Stimulated activated CD4-positive, alpha-beta T cell treated with anti-CD3 and anti-CD28 coated beads, Interleukin-15, amount 100 ng/mL, for 24 hours (primary cell): ENCODE measurements at places on chromosomes 2 and 18.

GRCh38 chr2:105977212-105977611, 216.9 kb downstream of the UXS1 start:
- DNase-seq = peak; percentile 45

GRCh38 chr2:55047677-55048299, 2.5 kb downstream of the RTN4 start:
- DNase-seq = no peak

DNA sequence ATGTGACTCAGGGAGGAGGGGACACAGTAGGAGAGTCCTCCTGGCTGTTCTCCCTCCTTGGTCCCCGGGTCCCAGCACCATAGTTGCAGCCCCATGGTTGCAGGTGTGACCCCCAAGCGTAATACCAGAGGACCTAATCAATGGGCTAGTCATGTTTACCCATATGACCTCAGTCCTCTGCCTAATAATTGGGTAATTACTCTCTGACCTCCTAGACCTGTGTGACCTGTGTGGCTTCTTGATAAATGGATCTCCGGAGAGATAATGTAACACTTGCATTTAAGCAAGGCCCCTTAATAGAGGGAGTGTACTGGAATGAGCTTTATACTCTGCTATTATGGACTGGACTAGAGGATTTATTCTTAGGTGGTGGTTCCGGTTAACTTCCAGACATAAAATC, 32.2 kb upstream of the GMCL1 start:
- DNase-seq = no peak

DNA sequence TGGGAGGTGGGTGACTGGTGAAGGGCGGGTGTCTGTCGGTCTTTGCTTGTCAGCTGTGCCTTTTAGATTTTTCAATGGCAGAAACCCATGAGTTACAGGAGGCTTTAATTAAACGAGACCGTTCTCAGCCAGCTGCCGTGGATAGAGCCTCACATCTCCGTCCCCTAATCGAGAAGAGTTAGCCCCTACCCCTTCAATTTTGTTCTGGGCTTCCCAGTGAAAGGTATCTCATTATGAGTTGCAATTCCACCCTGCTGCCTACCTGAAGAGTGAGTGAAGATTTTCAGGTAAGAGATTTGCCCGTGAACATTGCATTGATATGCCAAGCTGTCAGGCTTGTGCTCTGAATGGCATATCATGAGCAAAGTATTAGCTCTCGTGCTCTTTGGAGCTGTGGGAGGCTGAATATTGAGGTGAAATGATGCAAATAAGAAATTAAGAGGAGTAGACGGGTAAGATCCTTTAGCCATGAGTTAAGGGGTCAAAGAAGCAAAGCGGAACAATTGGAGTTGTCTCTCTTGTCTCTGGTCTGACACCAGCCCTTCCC, 118.7 kb upstream of the MSTN start:
- no peak for DNase-seq

DNA sequence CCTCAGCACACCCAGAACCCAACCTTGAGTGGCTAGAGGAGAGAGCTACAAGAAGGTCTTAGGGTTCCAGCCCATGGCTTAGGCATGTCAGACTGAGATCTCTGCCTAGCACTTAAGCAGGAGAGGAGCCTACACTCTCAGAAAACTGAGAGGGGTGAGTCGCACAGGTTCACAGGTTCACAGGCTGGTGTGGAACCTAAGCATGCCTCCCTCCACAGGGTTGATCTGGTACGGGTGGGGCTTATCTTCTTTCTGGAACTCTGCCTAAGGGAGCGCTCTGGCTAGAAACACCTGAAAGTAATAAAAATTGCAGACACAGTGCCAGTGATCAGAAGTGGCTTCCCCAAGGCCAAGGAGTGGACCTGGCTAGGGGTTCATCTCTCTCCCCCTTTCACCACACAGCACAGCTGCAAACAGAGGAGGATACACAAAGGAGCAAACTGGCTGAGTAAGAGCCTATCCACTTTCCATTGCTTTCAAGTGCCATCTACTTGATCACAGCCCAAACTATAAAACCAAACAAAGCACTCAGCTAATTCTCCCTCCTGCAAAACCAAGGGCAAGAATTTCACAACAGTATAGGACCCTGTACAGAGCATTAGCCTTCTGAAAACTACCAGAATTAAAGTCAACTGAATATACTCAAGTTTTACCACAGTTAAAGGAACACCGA, 481.9 kb upstream of the SETBP1 start:
- DNase-seq = no peak

- no peak for DNase-seq
These were observed 37.2 kb downstream of the AGPS start for GRCh38 chr2:177429688-177430325.

GRCh38 chr18:31244771-31245394, 73.1 kb upstream of the DSG1 start:
- no peak for DNase-seq

DNA sequence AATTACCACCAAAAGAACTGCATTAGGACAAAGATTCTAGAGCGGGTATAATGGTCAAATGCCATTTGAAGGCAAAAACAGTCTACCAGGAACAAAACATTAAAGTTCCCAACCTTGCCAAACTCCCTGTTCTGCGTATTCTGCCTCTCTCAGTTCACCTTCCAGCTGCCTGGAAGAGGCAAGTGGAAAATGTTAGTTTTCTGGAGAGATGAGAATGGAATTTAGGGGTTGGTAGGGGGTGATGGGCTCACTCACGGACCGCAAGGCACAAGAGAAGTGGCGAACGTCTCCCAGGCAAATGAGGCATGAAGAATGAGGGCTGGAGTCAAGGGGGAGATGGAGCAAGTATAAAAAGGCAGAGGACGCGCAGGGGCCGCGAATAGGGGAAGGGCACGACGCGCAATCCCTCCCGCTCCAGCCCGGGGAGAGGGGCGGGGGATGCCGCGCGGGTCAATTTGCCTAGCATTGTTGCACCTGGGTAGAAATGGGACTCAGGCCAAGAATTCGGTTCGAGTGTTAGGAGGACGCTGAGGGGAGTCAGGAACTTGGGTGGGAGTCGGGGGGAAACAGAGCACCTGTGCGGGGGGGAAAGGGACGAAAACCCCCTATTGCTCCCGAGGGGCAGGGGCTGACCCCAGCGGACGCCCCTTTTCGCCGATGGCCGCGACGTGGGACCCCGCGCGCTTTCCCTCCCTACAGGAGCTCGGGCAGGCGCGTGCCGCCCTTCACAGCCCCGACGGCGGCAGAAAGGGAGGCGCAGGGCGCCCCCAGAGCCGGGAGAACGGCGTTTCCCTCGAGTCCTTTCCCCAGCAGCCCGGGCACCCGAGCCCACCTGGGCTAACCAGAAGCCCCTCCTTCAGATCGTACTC, 573 bp downstream of the PAIP2B start:
- DNase-seq = peak; percentile 46

GRCh38 chr2:109660046-109660860, 46.1 kb downstream of the SOWAHC start:
- no peak for DNase-seq

- no peak for DNase-seq
These were observed 81.9 kb upstream of the UXS1 start for GRCh38 chr2:106275971-106276370.

DNA sequence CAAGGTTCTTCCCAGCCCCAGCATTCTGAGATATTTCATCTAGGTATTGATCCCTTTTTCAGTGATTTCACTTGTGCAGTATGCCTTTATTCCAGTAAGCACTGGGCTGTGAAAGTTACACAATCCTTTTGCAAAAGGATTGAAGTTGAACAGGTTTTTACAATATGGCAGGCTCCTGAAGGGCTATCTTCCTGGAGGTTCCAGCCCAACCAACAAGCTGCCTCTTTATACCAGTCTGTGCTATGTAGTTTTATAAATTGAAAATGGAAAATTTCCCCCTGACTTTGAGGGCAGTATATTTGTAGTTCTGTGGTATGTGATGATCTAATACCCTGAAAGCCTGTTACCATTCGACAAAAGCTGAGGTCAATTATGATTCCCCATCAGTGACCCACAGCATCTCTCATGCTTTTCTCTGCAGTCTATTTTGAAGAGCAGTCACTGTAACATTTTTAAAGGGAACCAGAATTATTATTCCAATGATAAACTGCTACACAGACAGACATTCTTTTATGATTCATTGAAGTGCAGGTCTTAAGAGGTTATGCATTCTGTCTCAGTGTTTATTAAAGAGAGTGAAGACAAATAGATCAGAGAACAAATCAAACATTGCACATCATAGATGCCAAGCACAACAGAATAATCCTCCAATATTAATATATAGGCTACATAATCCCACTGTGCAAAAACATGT, 35.2 kb upstream of the STPG4 start:
- no peak for DNase-seq

DNA sequence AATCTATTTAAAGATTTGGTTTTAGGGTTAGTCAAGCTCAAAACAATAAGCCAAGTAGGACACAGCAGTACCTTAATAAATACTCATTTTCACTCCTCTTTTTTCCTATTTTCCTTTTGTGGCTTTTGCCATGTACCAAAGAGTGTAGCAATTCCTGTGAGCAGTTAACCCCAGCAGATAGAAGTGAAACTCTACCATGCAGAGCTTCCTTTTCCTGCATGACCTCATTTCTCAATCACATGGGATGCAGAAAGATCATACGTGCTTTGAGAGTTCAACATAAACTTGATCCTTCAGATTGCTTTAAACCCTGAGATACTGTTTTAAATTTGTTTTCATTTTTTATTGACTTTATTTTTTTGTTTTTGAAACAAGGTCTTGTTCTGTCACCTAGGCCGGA, 99.1 kb upstream of the ARHGAP15 start:
- DNase-seq = no peak

DNA sequence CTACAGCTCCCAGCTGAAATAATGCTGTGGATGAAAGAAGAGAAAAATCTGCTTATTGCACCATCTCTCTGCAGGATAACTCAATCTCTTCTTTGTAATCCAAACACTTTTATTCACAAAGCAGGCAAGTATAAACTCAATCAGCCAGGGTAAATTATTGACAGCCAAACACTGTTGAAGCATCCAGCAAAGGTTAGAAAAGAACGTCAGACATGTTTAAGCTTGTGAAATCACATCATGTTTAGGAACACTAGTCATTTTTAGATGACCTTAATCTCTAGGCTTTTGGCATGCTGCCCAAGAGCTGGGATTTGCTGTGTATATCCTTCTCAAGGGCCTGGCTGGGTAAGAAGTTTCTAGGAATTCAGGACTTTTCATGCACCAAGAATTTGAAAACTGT, 1148.1 kb upstream of the FANCL start:
- DNase-seq = no peak

DNA sequence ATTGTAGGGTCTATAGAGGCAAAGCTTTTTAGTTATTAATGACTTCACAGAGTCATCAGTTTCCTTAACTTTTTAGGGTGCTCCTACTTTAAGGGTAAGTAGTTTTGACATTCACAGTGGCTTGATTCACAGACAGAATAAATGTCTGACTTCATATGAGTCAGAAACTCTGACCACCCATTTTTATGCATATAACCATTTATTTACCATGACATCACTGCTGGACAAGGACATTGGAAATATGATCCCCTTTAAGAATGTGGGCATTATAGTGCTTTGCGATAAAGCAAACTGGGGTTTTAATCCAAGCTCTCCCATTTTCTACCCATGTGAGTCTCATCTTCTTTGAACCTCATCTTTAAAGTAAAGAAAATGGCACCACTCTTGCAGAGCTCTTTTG, 162.0 kb upstream of the MC4R start:
- DNase-seq = no peak

- no peak for DNase-seq
These were observed 57.6 kb downstream of the CRIM1 start for GRCh38 chr2:36413218-36413617.

DNA sequence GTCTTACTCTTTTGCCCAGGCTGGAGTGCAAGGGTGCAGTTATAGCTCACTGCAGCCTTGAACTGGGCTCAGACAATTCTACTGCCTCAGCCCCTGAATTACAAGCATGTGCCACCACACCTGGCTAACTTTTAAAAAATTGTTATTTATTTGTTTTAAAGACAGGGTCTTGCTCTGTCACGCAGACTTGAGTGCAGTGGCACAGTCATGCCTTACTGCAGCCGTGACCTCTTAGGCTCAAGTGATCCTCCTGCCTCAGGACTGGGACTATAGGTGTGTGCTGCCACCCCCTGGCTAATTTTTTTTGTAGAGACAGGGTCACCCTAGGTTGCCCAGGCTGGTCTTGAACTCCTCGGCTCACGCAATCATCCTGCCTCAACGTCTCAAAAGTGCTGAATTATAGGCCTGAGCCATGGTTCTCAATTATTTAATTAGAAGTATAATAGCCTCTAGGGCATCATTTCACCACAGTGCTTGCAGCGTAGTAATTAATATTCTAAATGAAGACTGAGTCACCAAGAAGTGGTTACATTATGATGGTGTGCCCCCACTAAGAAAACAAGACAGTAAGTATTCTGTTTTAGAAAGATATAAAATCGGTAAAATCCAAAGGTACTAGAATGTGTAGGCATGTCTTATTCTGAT, 69.6 kb downstream of the EML4 start:
- peak; percentile 53 for DNase-seq

- no peak for DNase-seq
These were observed 8.5 kb downstream of the MEIS1 start for GRCh38 chr2:66443186-66443978.

DNA sequence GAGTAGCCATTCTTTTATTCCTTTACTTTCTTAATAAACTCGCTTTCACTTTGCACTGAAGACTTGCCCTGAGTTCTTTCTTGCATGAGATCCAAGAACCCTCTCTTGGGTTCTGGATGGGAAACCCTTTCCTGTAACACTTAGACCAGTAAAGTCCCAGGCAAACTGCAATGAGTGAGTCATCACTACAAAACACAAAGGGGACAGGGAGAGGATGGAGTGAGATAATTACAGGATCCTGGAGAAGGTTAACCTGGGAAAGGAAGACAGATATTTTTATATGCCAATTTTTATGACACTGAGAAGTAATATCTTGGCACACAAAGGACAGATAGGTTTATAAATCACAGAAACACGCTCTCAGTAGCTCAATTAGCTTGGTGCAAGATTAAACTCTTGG, 48.7 kb downstream of the EHD3 start:
- DNase-seq = no peak

DNA sequence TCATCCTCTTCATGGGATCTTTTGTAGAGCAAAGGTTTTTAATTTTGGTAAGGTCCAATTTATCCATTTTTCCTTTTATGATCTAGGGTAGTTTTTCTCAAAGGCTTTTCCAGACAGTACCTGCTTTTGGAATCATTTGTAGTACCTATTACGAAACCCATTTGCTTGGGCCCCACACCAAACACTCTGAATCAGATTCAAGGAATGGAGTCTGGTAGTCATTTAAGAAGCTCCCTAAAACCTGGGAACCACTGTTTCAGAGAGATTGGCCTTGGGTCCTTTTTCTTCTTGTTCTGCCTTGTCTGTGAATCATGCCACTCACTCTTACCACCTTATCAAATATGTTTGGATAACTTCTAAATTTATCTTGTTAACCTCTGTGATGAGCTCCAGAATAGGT, 40.3 kb downstream of the OSBPL6 start:
- no peak for DNase-seq

- DNase-seq = no peak
These were observed 58.1 kb downstream of the FAM178B start for GRCh38 chr2:96928277-96928781.

DNA sequence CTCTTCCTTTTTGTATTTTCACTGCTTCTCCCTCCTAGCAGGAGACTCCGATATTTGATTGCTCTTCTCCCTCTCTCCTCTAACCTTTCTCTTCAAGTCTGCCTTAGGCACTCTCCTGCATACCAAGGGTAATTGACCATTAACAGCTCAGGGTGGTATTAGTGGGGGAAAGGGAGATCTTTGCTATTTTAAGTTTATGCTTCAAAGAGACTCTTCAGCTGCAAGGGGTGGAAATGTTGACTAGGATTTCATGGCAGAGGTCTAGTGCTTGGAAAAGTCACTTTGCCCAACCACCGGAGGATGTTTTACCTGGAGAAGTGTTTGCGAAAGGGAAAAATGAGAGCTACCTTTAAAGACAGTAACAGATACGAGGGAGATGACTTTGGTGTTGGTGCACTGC, 453.7 kb downstream of the SLC4A3 start:
- DNase-seq = no peak
